ENCODE measurements at places on chromosomes 16 and 17. TPM values are rescaled to one million over a fixed set of nuclear protein-coding genes. Genes with fewer than 3 reads are reported as not detected.

DNA sequence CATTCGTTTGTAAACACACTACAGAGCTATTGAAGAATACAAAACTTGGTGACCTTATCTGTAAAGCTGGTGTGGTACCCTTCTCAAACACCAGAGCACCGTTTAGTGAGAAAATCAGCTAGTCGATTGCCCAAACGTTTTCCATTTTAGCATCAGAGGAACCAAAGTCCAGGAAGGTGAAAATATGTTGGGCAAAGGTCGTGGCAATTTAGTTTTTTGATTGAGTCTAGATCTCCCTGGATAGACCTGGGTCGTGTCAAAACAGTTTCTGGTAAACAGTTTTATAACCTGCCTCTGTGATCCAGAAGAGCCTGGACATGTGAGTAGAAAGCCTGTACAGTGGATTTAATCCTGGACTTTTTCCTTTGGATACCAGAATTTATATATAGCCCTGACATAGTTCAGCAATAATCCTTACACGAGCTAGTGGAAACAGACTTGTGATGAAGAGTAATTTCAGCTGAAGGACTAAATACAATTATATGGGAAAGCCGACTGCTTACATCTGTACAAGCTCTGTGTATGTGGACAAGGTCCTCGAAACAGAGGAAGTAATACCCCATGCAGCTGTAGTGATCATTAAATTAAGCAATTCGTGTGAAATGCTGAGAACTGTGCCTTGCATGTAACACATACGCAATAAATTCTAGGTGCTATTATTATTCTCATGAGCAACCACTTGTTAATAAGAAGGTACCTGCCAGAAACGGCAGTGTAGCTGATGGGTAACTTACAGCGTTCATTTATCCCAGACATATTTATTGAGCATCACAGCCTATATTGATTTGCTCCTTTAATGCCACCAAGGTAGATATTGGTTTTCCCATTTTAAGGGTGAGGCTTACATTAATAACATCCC is 72.5 kb downstream of the MAP2K6 start:
- no peaks in the 10 kb centered on the region for H3K36me3 ChIP-seq
- H3K4me1 ChIP-seq = no peaks in the 10 kb centered on the region
- H3K27me3 ChIP-seq = no peaks in the 10 kb centered on the region
- H3K4me3 ChIP-seq = no peak overlapping the region

- H3K4me1 ChIP-seq = no peaks in the 10 kb centered on the region
- no peak overlapping the region for H3K27ac ChIP-seq
- H3K27me3 ChIP-seq = no peaks in the 10 kb centered on the region
- H3K36me3 ChIP-seq = no peaks in the 10 kb centered on the region
Measured at GRCh38 chr17:55303701-55304145, 39.0 kb downstream of the HLF start.

CASKIN1 gene
- not detected for total RNA-seq

MYO15A gene
- total RNA-seq = 2.0 TPM

DNA sequence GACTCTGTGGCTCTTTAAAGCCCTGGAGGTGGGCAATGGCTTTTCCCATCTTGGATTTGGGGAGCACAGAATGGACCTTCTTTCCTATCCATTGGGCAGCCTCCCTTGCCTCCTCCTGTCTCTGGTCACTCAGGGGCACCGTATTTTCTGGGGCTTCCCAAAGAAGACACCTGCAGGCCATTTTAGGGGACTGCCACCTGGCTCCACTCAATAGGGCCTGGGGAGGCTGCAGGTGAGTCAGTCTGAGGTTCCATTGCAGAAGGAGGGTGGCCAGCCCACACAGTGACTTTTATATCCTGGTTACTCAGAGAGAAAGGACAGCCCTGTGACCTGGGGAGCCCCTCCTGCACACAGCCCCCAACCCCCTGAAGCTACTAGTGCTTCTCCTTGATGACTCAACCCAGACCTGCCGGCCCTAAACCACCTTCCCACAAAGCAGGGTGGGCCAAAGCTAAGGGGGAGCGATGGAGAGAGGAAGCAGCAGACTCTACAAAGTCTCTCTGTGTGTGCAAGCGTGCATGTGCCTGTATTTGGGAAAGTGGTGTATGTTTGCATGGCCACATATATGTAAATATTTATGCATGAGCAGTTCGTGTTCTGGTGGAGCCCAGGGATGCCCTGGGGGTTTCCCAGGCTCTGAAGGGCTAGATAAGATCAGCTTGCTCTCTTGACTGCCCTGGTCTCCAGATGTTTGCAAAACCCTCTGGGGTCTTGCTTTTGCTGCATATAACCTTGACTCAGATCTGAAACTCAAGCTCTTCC is 5.0 kb downstream of the CX3CL1 start:
- peak overlapping the region; percentile 23 for H3K4me3 ChIP-seq
- no peak for DNase-seq
- H3K27ac ChIP-seq = peak overlapping the region; percentile 94
- H3K4me1 ChIP-seq = peaks cover 43% of the 10 kb centered on the region
- H3K36me3 ChIP-seq = peaks cover 21% of the 10 kb centered on the region

- H3K4me3 ChIP-seq = no peak overlapping the region
- no peak for DNase-seq
- H3K4me1 ChIP-seq = peaks cover 8% of the 10 kb centered on the region
Measured at GRCh38 chr16:48318630-48319029, 66.6 kb downstream of the SIAH1 start.

DNA sequence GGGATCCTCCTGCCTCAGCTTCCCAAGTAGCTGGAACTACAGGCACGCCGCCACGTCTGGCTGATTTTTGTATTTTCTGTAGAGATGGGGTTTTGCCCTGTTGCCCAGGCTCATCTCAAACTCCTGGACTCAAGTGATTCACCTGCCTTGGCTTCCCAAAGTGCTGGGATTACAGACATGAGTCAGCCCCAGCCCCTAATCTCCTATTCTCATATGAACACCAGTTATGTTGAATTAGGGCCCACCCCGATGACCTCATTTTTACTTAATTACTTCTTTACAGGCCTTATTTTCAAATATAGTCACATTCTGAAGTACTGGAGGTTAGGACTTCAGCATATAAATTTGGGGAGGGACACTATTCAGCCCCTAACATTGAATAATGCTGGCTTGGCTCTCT is 49.2 kb downstream of the ZNRF1 start:
- H3K4me1 ChIP-seq = peaks cover 13% of the 10 kb centered on the region
- no peak overlapping the region for H3K4me3 ChIP-seq
- H3K36me3 ChIP-seq = no peaks in the 10 kb centered on the region
- H3K27ac ChIP-seq = no peak overlapping the region
- no peak for DNase-seq

KRT20 gene
- not detected for total RNA-seq

SPNS2 gene
- 107 TPM for total RNA-seq

GRCh38 chr16:3099732-3100499 is 822 bp upstream of the ZSCAN10 start:
- H3K4me3 ChIP-seq = peak overlapping the region; percentile 38
- no peaks in the 10 kb centered on the region for H3K36me3 ChIP-seq
- H3K27ac ChIP-seq = no peak overlapping the region
- H3K4me1 ChIP-seq = no peaks in the 10 kb centered on the region

DNA sequence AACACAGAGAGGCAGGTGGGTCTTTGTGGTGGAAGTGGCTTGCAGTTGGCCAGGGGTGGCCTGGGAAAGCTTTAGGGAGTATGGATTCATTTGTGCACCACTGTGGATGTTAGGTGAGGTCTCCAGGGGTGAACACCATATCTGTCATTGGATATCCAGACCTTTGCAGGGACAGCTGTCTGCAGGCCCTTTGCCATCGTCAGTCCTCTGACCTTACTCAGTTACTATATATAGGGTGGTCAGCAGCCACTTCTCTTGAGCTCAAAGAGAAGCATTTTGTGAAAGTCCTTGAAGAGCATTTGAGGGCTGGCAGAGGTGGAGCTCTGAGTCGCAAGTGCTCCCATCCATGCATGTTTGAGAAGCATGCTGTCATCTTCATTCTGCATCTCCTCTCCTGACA is 40.4 kb downstream of the TMEM11 start:
- DNase-seq = no peak
- no peak overlapping the region for H3K4me3 ChIP-seq
- no peaks in the 10 kb centered on the region for H3K27me3 ChIP-seq
- no peak overlapping the region for H3K27ac ChIP-seq
- H3K36me3 ChIP-seq = peaks cover 19% of the 10 kb centered on the region

PPP1R27 gene
- not detected for total RNA-seq
